ENCODE measurements at places on chromosomes 4 and X.

DNA sequence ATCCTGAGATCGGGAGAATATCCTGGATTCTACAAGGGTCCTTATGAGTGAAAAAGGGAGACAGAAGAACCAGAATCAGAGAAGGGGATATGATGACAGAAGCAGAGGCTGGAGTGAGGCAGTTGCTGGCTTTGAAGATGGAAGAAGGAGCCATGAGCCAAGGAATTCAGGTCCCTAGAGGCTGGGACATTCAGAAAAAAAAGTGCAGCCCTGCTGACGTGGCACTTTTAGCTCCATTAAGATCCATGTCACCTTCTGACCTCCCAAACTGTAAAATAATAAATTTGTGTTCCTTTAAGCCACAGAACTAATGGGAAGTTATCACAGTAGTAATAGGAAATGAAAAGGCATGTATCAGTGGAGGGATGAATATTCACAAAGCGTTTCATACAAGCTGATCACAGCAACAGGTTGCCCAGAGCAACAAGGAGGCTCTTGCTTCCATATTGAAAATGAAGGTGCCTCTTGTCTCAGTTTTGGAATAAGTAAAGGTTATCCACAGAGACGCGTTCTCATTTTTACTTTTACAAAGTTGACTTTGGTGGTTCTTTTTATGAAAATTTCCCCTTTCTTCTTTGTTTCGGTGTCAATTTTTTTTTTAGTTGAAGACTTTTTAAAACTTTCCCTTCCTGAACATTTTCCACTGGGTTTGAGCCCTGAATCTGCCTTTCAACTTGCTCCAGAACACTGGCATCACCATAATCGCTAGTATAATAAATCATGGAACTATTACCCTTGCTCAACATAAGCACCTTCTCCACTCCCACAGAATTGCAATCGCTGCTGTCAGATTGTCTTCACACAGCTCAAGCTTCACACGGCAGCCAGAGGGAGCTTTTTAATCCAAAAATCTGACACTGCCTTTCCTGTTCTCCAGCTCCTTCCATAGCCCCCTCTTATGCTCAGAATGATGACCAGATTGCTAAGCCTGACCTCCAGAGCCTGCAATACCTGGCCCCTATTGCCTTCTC lies 127.6 kb upstream of the RBPJ start:
- DNase-seq, result no peak

DNA sequence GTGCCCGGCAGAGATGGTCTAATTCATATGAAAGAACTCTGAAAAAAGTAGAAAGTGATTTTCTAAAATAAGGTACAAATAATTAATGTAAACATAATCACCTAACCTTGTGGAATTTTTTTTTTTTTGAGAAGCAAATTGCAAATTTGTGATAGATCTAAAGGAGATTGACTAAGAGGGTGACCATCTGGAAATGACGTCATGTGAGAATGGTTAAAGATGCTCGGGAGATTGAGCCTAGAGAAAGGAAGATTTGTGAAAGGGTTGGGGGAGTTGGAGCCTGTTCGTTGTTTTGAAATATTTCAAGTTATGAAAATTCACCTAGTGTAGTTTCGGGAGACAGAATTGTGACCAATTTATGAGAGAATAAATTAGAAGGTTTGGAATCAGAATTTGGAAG lies 115.7 kb upstream of the ANK2 start:
- DNase-seq, result no peak

DNA sequence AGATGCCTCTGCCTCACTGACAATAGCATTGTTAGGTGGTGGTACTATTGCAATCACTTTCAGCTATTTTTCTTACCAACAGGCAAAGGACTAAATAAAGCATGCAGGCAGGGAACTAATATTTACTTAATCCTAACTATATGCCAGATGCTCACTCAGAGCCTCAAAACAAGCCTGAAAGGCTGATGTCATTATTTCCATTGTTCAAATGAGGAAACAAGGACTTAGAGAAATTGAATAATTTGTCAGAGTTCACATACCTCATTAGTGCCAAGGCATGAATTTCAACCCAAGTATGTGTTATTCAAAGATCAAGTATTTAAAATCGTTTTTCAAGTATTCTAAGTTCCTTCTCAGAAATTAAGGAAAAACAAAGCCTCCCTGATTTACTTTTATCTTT lies 374.9 kb upstream of the TECRL start:
- DNase-seq, result no peak

DNA sequence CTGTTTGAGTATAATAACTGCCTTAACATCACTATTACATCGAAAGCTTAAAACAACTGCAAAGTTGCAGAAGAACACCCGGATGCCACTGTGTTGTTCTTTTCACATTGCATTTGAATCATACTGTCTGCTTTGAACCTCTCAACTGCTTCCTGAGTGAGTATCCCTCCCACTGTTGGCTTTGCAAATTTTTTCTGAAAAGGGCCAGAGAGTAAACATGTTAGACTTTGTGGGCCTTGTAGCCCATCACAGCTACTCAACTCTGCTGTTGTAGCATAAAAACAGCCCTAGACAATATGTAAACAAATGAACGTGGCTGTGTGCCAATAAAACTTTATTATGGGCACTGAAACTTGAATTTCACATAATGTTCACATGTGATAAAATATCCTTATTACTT lies 76.1 kb downstream of the NSG1 start:
- no peak for DNase-seq

GRCh38 chr4:98510757-98511517 lies 147.5 kb downstream of the TSPAN5 start:
- peak; percentile 18 for DNase-seq

GRCh38 chr4:145171911-145172310 lies 8.5 kb downstream of the OTUD4 start:
- DNase-seq, result no peak

DNA sequence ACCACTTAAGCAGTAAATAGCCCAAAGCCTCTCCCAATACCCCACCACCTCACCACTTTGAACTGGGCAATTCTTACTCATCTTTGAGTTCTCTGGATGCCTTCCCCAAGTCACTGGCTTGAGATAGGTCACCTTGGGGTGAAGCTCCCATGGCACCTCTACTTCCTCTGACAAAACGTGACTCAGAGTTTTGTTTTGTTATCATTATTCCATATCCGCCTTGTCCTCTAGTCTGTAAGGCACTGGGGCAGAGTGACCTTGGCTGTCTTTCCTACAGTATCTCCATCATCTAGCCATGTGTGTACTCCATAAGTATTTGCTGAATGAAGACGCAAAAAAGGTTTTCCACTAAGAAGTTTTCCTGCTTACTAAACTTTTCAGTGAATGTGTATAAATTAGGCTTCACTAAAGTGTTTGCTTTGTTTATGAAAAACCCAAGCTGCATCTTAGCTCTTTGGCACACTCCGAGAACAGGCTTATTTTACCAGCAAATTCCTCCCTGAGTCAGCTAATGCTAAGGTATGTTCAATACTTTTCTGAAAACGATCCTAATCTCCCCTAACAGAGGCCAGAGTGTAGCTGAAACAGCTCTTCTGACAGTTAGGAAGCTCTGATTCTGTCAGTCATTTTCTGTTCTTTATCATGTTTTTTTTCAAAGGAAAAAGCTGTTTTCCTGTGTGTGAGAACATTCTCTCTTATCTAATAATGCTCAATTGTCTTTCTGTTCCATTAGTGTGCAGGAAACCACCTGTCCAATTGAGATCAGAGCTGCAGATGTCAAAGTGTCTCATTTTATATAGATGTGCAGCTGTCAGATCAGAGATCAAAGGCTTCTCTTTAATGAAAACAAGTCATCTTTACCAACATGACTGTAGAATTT lies 30.2 kb upstream of the TSPAN5 start:
- DNase-seq, result no peak

- DNase-seq, result no peak
Observed at GRCh38 chrX:38991656-38992440, 190.6 kb downstream of the MID1IP1 start.

GRCh38 chrX:19554786-19555185 lies 39.5 kb upstream of the MAP3K15 start:
- peak; percentile 12 for DNase-seq

GRCh38 chr4:48266781-48267180 lies 2.9 kb downstream of the TEC start:
- DNase-seq, result no peak

DNA sequence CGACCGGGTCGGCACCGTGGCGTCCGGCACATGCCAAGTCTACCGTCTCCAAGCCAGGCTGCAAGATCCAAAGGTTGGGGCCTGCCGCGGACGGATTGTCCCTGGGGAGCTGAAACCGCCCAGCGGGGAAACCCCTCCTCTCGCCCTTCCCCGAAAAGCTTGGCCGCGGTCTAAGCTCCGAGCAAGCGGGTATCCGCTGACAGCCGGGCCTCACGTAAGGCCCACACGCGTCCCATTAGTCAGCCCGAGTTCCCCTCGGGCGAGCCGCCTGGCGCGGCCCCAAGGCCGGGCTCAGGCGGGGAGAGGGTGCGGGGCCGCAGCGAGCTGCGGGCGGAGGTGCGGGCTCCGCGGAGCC lies 6.8 kb upstream of the BCOR start:
- no peak for DNase-seq

DNA sequence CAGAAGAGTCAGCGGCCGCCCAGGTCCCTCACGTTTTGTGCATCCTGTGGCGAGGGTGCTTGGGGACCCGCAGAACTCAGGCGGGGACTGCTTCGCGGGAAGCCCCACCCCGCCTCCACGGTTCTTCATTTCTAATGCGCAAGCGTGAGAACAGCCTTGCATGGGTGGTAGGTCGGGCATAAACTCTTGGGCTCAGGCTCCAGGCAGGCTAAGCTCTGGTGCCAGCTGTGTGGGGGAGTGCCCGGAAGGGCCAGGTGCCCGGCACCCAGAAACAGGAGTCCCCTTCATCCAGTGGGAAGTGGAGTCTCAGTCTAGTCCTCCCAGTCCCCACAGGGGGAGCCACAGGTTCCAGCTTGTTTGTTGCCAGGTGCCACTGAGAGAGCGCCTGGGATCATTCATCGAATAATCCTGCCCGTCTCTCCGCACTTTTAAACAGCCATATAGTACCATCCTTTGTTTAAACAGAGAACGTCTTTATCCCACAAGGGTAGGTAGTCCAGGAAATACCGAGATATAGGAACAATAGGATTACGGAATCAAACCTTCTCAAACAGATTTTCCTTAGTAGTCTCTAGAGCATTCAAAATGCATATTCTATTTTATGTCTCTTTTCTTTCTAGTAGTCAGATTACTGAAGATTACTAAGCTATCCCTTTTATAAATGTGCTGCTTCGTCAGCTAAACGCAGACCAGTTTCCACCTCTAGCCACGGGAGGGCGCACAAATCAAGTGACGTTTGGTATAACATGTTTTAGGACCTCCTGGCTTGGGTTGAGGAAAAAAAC lies 12.7 kb upstream of the RBBP7 start:
- peak; percentile 71 for DNase-seq

GRCh38 chr4:185190306-185190856 lies 13.4 kb downstream of the CFAP97 start:
- no peak for DNase-seq

GRCh38 chr4:163175971-163176958 lies 9.6 kb upstream of the NAF1 start:
- DNase-seq, result no peak

DNA sequence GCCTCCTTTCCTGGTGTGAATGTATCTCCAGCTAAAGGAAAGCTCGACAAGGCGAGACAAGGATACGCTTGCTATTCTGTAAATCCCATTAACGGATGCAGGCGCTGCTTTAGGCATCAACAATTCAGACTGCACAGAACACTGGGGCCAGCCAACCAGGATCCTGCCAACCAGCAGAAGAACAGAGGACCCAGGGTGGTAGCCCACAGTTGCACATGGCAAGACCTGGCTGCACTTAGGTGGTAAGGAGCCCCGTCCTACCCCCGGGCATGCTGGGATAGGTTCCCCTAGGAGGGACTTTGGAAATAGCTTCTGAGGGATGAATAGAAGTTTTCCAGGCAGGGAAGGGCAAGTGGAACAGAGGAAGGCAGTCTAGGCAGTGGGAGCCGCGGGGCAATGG lies 20.7 kb downstream of the PSAPL1 start:
- no peak for DNase-seq

GRCh38 chr4:186151499-186151898 lies 39.9 kb upstream of the CYP4V2 start:
- DNase-seq, result no peak

DNA sequence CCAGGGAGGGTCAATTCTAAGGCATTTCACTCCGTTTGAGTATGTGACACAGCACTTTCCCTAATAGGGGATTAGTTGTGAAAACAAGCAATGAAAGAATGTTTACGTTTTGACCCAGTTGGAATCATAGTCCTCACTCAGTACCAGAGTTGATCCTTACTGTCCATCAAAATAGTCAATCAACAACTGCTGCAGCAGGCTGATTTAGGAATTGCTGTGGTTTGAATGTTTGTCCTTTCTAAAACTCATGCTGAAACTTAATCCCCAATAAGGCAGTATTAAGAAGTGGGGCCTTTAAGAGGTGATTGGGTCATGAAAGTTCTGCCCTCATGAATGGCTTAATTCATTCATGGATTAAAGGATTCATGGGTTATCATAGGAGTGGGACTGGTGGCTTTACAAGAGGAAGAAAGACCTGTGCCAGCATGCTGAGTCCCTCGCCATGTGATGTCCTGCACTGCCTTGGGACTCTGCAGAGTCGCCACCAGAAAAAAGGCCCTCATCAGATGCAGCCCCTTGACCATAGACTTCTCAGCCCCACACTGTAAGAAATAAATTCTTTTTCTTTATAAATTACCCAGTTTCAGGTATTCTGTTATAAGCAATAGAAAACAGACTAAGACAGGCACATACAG lies 3.1 kb upstream of the FBXL5 start:
- no peak for DNase-seq

GRCh38 chrX:97524997-97525396 lies 641.3 kb downstream of the RPA4 start:
- no peak for DNase-seq

- DNase-seq, result no peak
Observed at GRCh38 chr4:18214411-18215055, 193.0 kb upstream of the LCORL start.

DNA sequence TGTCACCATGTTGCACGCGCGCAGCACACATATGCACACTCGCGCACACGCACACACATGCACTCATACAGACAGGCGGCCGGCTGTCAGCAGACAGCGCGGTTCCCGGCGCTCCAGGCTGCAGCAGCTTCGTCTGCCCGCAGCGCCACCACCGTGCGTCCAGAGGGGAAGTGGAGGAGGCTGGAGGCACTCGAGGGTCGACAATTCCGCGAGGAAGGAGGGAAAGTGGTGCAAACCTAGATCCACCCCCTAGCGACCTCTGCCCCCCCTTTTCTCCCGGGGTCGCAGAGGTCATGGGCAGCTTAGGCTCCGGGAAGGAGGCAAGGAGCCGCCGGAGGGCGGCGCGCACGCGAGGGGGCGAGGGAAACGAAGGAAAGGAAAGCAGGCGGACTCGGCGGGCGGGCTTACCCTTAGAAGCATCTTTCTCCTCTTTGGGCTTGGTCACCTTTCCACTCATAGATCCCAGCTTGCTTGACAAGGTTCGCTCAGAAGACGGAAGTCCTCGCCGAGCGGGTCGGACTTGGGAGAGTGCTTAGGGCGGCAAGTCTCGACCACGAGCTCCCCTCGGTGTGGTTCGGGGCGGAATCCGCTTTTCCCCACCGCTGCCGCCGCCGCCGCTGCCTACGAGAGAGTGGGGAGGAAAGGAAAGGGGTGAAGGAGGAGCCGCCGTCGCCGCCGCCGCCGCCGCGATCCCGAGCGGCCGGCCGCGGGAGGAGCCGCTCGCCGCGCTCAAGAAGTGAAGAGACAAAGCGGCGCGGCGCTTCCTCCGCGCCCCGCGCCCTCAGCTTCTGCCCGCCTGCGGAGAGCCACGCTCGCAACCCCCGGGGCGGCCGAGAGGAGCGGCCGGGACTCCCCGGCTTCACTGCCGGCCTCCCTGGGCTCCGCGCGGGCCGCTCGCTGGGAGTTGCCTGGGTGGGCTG lies 326.6 kb upstream of the F9 start:
- no peak for DNase-seq

- DNase-seq, result peak; percentile 48
Observed at GRCh38 chr4:121696170-121696580, 605 bp downstream of the ANXA5 start.

- DNase-seq, result no peak
Observed at GRCh38 chr4:56941403-56941802, 33.7 kb downstream of the REST start.
